ENCODE measurements at places on chromosomes 3 and 15.

GRCh38 chr15:81363276-81363675 lies 10.7 kb downstream of the TMC3 start:
- DNase-seq: no peak

DNA sequence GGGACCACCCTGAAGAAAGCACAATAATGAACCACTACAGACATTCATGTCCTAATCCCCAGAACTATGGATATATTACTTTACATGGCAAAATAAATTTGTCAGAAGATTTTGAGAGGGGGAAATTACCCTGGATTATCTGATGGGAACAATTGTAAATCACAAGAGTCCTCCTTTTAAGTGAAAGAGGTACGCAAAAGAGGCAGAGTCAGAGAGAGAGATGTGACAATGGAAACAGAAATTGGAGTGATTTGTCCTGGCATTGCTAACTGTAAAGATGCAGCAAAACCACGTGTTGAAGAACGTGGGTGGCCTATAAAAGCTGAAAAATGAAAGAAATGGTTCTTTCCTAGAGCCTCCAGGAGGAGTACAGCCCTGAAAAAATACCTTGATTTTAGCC lies 1121.4 kb upstream of the ALCAM start:
- DNase-seq: no peak

GRCh38 chr3:31408720-31409119 lies 124.0 kb upstream of the STT3B start:
- DNase-seq: no peak

- no peak for DNase-seq
Measured at GRCh38 chr15:72086010-72086697, 31.8 kb downstream of the MYO9A start.

DNA sequence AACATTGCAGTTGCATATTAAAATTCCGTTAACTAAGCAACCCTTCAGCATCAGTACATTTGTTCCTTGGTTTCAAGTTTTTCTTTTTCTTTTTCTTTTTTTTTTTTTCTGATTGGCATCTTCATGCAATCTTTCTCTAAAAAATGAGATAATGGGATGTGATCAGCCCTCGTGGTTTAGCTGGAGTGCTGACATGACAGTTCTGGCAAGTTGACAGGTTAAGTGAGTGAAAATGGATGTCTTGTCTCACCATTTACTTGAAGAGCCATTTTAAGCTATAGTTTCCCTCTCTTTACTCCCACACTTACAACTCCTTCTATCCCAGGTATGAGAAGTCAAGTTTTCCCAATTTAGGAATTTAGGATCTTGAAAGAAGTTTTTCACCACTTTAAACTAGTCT lies 495.2 kb downstream of the ROBO2 start:
- DNase-seq: no peak

- no peak for DNase-seq
Measured at GRCh38 chr3:25177041-25177440, 251.0 kb upstream of the RARB start.

DNA sequence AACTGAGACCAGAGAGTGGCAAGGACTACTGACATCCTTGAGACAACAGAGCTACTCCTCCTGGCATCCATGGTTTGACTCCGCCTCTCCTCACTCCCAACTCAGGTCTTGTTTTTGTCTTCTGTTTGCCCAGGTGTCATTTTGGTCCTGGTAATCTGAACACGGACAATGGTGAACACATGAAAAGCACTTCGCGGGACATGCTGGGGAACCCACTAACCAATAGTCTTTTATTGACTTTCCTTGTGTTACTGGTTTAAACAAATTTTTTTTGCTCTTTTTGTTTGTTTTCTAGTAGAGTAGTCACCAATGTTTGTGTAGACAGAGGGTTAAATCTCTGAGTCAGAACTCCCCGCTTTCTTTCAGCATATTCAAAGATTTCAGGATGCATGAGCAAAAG lies 38.4 kb downstream of the LARP6 start:
- no peak for DNase-seq

GRCh38 chr15:97680606-97681220 lies 279.8 kb upstream of the ARRDC4 start:
- no peak for DNase-seq

DNA sequence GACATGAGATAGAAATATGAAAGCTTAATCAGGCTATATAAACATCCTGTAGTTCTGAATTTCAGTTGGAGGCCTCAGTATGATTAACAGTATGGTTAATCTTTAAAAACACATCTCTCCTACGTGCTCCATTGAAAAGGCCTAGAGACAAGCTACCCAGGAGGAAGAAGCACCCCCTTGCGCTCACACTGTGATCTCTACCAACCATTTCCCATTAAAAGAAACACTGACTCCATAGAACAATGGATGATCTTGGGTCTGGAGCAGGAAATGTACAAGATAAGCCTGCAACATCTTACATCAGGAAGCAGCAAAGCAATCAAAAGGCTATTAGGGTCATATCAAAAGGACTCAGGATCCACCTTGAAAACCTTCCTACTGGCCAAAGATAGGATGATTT lies 3.4 kb upstream of the EOGT start:
- DNase-seq: no peak

GRCh38 chr3:134081211-134081610 lies 51.5 kb upstream of the SLCO2A1 start:
- no peak for DNase-seq

GRCh38 chr3:54901906-54902685 lies 25.8 kb downstream of the LRTM1 start:
- no peak for DNase-seq

DNA sequence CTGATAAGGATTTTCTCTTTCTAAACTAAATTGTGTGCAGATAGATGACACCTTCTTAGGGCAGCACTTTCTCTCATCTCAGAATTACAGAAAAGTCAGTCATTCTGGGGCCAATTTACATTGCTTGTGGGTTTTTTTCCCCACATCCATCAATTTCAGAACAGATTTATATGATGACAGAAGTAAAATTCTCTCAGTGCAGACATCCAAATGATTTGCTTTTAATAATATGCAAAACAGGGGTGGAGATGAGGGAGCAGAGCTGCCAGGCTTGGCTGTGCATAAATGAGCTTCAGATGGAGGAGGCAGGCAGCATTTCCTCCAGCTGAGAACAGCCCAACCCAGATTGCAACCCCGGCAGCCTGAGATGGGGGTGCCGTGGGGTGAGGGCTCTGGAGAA lies 44.0 kb downstream of the EDEM1 start:
- no peak for DNase-seq
